CD4-positive, alpha-beta T cell treated with Interleukin-21 for 1 hour (primary cell): ENCODE measurements at places on chromosomes 11 and 22.

DNA sequence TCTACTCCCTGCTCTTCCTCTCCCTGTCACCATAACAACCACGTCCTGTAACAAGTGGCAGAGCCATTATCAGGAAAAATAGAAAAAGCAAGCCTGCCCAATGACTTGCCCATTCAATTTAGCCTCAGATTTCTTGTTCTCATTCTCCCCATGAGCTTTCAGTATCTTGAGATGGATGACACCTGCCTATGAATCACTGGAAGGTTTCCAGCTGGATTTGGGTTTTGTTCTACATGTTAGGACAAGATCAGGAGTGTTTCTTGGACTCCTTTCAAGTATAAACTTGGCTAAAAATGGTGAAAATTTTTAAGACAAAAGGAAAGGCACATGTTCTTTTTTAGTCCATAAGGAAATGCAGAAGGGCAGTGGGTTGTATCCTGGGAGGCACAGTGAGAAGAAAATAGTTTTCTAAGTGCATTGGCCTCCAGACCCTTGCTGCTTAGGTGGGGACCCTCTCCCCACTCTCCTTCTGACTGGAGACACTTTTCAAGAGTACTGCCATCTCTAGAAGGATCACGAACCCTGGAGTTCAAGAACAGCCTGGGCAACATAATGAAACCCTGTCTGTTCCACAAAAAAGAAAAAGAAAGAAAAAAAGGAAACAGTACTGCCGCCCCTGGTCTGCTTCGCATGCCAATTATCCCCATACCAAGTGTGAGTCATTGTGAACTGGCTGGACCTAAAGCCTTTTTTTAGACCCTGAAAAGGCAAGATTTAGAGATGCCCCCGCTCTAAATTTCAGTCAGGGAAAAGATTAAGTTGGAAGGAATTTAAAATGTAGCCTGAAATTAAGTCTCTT is 51.0 kb downstream of the MTNR1B start:
- no peak for DNase-seq

GRCh38 chr22:32752816-32753520 is 48.5 kb upstream of the TIMP3 start:
- DNase-seq, result no peak

GRCh38 chr11:108253176-108253575 is 30.3 kb downstream of the ATM start:
- DNase-seq, result no peak

- no peak for DNase-seq
Observed at GRCh38 chr11:93529707-93530467, 13.3 kb downstream of the SMCO4 start.

- no peak for DNase-seq
Observed at GRCh38 chr11:907668-908067, 2.9 kb downstream of the CHID1 start.

DNA sequence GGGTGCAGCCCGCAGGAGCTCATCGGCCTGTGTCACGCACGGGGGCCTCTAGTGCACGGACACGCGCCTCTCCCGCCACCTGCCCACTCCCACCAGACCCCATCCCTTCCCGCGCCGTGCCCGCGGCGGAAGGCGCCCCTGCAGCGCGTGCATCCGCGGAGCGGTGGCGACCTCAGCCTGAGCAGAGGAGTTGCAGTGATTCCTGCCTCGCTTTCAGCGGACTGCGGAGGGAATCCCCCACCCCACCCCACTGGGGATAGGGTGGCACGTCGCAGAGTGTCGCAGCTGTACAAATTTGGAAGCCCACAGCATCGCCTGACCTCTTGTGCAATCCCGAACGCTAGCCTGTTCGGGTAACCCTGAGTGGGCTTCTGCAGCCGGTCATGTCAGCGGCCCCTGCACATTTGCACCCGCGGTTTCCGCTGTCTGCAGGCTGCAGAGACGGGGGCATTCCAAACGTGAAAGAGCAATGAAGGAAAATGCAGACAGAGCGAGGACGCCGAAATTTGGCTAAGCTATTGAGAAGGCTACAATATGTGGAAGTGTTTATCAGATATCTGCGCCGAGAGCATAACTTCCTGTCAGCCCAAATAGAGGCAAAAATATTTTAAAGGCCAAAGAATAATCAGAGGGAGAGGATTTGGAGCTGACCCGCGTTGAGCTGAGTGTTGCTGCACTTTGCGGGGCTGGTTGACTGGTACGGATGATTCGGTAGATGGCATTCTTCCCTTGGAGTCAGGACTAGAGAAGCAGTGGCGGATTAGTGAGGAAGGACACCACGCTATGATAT is 617 bp upstream of the ARHGAP20 start:
- DNase-seq, result no peak

GRCh38 chr11:58742140-58742539 is 10.4 kb upstream of the GLYAT start:
- no peak for DNase-seq

- no peak for DNase-seq
Observed at GRCh38 chr11:13216019-13216710, 61.4 kb upstream of the BMAL1 start.

DNA sequence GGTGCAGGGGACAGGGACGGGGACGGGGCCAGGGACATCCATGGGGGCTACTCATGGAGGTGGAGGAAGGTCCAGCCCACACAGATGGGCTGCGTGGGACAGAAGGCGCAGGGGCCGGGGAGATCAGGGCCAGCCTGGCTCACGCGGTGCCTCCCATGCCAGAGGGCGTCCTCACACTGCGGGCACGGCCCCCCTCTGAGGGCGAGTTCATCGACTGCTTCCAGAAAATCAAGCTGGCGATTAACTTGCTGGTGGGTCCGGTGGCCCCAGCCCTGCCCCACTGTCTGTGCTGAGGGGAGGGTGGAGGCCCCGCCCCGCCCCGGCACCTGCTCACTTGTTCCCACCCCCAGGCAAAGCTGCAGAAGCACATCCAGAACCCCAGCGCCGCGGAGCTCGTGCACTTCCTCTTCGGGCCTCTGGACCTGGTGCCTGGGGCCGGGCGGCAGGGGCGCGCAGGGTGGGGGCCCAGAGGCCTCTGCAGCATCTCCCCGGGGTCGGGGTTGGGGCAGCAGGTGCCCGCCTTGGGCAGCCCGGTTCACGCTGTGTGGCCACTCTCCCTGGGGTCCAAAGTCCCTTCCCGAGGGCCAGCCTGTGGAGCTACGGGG is 15.8 kb downstream of the EPS8L2 start:
- peak; percentile 61 for DNase-seq

DNA sequence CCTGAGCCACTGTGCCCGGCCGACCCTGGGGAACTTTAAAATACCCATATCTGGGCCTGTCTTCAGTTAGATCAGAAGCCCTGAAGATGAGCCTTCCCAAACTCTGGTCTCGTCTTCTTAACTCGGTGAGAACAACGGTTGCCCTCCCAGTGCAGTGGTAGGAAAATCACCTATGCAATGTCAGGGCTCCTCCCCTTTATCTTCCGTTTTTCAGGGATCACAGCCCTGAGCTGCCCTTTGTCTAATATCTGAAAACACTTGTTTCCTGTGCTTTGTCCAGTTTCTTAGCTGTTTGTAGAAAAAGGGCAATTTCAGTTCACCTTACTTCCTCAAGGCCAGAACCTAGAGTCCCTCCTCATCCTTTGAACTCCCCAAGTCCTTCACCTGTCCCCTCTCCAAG is 9.4 kb downstream of the DRAP1 start:
- DNase-seq, result no peak

GRCh38 chr11:27611947-27612455 is 88.3 kb downstream of the BDNF start:
- DNase-seq, result no peak

GRCh38 chr22:21714786-21715185 is 20.8 kb downstream of the YPEL1 start:
- DNase-seq, result no peak

GRCh38 chr22:22674467-22674866 is 30.1 kb downstream of the GGTLC2 start:
- DNase-seq, result no peak

GRCh38 chr11:108967571-108967970 is 302.7 kb downstream of the DDX10 start:
- DNase-seq, result no peak

DNA sequence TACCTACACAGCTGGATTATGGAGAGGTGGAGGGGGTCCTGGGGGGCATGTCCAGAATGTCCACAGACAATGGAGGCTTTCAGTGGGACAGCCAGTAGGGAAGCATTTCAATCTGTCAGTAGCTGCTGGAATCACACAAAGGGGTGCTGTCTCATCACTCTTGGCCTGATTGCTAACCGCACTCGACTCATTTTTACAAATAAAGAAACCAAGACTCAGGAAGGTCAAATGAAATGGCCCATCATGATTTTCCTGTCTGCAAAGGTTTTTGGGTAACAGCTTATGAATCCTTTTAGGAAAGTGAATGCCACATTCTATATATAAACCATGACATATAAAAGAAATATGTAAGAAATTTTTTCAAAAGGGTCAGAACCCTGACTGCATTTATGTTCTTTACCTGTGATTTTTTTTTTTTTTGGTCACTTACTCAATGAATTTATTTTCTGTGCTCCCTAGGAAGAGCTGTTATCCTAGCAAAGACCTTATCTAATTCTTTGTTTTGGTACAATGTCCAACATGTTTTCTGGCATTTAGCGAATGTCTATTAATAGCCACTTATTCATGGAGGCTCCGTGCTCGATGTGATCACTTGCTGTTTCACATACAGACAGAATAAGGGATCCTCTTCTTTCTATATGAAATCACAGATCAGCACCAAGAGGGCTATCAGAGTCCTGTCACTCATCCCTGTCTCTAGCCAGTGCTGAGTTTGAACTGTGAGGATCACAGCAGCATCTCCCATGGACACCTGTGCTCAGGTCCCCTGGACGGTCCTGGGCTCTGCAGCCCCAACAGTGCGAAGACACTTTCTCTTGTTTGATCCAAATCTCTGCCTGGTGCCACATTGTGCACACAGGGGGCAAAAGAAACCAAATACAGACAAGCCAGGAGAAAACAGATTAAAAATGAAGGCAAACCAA is 979.7 kb downstream of the NTM start:
- no peak for DNase-seq

- no peak for DNase-seq
Observed at GRCh38 chr22:27258616-27259172, 542.9 kb downstream of the MN1 start.

GRCh38 chr22:28711341-28711740 is 30.3 kb downstream of the CHEK2 start:
- DNase-seq, result no peak

GRCh38 chr22:43183496-43184277 is 3.2 kb downstream of the TTLL12 start:
- no peak for DNase-seq

- no peak for DNase-seq
Observed at GRCh38 chr11:123833095-123833494, 26.9 kb upstream of the OR6M1 start.

DNA sequence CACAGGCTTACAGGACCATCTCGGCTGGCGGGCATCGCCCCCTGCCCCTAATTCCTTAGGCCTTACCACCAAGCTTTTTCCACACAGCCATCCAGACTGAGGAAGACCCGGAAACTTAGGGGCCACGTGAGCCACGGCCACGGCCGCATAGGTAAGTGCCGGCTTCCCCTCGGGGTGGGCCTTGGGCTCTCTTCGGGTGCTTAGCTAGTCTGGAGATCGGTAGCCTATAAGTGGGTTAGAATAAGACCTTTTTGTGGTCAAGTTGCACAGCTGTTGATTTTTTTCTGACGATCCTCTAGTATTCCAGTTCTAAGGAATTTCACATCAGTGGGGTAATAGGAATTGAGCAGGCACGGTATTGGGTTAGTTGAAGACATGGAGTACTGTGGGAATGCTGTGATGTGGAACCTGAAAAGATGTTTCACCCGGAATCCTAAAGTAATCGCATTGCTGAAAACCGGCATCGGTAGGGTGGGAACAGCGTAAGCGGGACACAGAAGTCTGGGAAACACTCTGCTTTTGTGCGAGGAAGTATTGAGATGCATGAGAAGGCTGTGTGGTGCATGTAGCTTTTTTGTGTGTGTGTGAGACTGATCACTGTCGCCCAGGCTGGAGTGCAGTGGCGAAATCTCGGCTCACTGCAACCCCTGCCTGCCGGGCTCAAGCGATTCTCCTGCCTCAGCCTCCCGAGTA is 669 bp downstream of the RPL27A start:
- no peak for DNase-seq

GRCh38 chr11:20770414-20770946 is 101.1 kb downstream of the NELL1 start:
- DNase-seq, result no peak

- DNase-seq, result no peak
Observed at GRCh38 chr11:26931248-26931631, 62.7 kb upstream of the FIBIN start.

DNA sequence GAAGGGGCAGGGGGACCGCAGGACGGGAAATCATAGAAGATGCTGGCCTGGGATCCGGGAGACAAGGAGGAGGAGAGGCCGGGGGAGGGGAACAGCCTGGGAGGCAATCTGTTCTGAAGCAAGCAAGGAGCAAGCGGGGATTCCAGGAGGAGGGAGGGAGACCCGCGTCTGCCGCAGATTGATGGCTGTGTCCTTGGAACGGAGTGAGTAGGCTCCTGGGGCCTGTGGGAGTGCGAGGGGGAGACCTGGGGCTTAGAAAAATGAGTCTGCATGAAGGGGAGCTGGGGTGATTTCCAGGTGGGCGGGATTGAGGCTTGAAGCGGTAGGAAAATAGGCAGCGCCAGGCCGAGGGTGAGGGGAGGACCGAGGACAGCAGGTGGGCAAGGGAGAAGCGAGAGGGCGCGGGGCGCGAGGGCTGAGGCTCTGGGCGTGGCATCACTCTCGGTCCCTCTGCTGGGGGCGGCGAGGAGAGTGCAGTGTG is 1.6 kb upstream of the LRRC55 start:
- DNase-seq, result no peak

DNA sequence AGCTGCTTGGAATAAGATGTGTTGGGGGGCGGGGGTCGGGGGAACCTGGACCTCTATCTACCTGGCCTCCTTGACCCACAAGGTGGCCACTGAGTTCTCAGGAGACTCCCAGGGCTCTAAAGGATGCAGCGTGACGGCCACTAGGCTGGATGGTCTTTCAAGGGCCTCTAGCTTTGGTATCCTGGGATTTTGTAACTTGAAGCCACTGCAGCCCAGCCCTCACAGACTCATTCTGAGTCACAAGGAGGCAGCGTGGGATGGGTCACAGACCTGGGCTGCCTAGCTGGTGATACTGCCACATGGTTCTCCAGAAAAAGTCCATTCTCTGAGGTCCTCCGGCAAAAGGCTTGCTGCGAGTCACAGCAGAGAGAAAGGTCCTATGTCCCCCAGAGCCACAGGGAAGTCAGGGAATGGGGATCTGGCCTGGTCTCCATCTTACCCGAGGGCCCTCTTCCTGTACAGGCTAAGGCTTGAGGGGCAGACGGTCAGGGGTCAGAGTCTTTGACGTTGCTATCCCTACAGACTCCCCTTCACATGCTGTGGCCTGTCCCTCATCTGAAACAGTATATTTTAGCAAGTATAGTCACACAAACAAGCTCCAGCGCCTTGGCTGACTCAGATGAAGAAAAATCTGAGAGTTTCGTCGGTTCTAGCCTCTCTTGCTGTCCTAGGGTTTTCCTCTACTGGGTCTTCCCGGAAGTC is 52.4 kb downstream of the KCNC1 start:
- no peak for DNase-seq

DNA sequence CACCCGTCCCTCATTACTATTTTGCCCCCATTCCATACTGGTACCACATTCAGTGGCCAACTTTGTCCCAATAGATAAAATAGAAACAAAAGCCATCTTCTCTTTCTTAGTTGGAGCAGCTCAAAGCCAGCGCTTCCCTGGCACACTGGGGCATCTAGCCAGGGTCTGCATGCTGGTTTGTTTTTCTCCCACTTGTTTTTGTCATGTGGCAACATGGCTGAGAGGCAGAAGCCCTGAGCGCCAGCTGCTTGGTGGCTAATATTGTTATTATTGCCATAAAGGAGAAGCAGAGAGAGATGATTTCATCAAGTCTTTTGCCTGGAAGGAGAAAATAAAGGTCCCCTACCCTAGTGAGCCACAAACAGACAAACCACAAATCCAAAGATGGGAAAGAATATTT is 48.4 kb upstream of the CRTAM start:
- no peak for DNase-seq
